Inflammatory macrophage treated with lipopolysaccharide for 1 hour (primary cell): ENCODE measurements at places on chromosomes 1 and 21.

- no peak for DNase-seq
These were observed 28.9 kb downstream of the OLFM3 start for GRCh38 chr1:101967871-101968270.

DNA sequence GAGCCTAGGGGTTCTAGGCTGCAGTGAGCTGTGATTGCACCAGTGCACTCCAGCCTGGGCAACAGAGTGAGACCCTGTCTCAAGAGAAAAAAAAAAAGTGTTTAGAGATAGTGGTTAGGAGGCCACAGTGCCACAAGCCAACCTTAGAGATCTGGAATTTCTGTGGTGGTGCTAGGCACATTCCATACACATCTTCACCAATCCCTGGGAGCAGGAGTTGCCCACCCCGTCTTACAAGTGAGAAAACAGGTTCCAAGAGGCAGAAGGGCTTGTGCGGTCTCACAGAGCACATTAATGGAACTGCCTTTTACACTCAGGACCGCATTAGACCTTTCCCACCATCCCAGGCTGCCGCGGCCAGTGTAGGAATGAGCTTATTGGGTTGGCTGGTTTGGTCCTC lies 93.2 kb downstream of the EPHB2 start:
- no peak for DNase-seq

DNA sequence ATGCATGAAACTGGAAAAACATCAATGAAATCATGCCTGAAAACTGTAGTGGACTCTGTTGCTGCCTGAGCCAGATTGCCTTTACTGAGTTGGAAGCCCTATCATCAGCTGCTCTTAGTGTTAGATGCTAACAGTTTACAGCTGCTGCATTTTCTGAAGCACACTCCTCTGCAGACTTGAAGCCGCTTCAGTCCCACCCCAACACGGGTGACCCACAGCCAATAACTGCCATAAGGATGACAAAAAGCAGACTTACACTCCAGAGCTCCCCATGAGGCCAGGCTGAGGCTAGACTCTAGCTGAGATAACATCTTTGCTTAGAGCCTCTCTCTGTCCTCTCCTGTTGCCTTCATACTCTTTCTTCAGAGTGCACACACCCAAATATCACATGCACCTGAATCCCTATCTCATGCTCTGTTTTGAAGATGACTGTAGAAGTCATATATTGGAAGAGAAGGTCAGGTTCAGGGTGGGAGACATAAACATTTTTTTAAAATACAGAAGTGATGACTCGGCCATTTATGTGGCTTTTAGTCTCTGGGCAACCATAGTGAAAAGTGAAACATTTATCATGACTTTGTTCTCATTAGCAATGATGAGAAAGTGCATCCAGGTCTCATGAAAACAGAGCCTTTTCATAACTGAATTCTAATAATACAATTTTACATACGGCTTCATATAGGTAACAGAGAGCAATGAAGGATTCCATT lies 161.0 kb downstream of the KCNK2 start:
- DNase-seq = no peak

GRCh38 chr1:85576642-85577418 lies 3.7 kb upstream of the CCN1 start:
- DNase-seq = peak; percentile 16

DNA sequence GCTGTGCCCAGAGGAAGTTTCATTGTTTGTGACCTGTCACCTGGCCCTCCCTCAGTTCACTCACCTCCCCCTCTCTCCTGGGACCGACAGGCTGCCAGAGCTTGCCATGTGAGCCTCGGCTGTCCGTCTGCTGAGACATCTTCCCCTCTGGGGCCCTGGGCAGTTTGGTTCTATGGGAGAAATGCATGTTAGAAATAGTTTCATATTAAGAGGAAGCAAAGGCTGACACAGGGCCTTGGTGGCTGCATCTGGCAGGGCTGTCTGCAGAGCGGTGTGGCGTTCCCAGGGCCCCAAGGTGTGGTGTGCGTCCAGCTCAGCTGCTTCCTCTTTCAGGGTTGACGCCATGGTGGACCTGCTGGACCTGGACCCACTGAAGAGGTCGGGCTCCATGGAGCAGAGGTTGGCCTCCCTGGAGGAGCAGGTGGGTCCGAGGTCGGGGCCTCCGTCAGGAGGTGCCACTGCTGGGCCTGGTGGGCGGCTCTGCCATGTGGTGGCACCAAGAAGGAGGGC lies 31.9 kb upstream of the LRRC3 start:
- no peak for DNase-seq

DNA sequence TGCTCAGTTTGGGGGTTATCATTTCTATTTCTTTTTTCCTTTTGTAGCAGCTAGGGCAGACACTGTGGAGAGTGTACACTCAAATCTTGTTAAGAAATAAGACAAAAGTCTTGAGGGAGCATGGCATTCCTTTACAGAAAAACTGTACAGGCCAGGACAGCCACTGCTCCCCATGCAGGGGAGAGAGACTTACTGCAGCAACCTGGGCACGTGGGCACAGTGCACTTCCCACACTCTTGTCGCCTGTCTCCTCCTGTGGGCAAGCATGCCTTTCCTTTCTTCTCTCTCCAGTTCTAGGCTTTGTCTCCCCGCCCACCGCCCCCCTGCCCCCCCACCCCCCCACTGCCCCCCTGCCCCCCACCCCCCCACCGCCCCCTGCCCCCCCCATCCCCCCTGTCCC lies 51.9 kb downstream of the PHC2 start:
- DNase-seq = no peak

DNA sequence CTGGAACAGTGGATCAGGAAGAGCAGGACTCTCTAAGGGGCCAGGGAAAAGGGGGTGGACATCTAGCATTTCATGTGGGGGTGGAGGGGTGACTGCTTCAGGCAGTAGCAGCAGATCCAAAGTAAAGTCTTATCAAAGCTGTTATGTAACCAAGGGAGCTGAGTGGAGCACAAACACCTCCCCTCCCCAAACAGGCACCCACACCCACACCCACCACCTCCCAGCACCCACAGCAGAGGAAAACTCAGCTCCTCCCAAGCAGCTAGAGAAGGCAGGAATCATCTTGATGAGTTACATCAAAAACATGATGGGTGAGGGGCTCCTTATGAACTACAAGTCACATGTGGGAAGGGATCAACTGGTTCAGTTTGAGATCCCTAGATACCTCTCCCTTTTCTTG lies 6.0 kb downstream of the DLGAP3 start:
- DNase-seq = no peak

- peak; percentile 81 for DNase-seq
These were observed 5.5 kb upstream of the PRKCZ start for GRCh38 chr1:2044510-2045319.

DNA sequence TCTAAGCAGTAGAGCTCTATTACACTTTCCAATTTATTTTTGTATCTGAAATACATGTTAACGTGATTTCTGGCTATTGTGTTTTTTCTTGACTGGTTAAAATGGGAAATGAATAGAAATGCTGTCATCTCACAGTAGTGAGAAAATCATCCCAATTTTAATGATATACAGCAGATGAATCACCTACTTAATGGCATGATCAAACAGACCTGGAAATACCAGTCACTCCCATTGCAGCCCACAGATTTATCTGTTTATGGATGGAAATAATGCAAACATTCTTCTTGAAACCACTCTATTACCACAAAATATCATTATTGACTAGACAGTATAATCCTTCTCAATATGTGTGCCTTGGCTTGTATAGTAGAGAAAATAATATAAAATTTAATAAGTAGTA lies 497.8 kb upstream of the ADAMTS5 start:
- DNase-seq = no peak

GRCh38 chr21:46598581-46599572 lies 6.0 kb downstream of the S100B start:
- DNase-seq = no peak

DNA sequence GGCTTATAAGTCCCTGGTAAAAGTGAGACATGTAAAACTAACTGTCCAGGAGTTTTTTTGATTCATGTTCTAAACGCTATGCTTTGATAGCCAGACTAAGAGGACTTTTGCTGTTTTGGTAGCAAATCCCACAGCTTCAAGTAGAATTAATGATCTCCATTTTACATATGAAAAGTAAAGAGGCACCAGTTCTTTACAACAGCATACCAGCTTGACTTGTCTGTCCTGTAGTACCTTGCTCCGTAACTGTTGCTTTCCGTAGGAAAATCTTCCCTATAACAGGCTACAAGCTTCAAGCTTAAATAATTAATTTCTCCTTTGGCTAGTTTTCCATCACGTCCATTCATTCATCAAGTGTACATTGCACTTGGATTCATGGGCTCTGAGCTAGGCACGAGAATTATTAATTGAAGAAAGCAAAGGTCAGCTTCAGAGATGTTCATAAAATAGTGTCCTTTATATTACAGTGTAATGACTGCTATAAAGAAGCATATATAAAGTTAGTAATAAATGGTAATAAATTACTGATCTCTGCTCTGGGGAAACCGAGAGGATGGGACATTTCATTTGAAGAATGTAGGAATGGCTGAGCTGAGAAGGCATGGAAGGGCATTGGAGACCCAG lies 29.2 kb downstream of the B3GALT5 start:
- DNase-seq = no peak

- DNase-seq = no peak
These were observed 304.2 kb upstream of the PROX1 start for GRCh38 chr1:213683529-213683928.

DNA sequence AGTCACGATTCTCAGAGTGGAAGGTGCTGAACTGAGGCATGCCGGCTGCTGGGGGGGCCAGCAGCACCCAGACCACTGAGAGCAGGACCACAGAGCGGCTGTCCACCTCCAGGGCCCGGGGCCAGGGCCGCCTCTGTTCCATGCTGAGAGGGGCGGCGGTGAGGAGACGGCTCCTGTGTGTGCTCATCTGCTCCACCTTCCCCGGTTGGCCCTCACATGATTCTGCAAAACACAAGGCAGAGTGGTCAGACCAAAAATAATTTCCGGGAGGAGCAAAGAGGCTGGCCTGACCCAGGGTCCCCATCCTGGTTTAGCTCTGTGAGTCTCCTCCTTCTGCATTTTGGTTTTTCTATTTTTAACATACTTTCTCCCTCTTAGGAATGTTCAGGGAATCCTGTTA lies 26.4 kb downstream of the PLXNA2 start:
- DNase-seq = no peak

- DNase-seq = no peak
These were observed 31.7 kb downstream of the OR13G1 start for GRCh38 chr1:247647864-247648263.

DNA sequence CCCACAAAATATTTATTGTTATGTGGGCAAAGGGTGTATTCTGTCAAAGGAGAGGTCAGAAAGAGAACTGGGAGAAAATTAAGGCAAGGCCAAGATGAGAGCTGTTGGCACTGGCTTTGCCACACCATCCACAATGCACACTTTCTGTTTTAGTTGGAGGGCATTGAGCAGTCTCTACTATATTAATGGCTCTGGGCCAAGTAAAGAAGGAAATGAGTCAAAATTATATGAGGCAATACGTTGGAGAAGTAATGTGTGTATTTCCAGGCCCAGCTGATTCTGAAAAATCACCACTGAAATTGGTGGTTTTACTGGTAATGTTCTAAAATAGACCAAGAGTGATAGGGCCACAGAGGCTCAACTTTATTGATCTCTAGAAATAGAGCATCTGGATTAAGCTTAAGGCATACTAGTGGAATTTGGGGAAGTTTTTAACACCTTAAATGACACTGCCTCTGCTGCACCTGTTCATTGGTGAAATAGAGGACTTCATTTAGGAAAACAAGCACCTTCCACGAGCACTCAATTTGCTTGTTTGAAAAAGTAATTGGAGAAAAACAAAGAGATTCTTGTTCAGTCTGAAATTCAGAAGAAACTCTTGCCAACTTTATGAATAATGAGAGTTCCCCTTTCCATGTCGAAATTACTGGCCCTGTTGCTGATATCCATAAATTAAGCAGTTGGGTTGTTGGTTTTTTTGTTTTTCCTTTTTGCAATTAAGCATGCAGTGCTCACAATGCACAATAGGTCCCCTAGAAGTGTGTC lies 424.9 kb downstream of the ADGRL2 start:
- peak; percentile 91 for DNase-seq

DNA sequence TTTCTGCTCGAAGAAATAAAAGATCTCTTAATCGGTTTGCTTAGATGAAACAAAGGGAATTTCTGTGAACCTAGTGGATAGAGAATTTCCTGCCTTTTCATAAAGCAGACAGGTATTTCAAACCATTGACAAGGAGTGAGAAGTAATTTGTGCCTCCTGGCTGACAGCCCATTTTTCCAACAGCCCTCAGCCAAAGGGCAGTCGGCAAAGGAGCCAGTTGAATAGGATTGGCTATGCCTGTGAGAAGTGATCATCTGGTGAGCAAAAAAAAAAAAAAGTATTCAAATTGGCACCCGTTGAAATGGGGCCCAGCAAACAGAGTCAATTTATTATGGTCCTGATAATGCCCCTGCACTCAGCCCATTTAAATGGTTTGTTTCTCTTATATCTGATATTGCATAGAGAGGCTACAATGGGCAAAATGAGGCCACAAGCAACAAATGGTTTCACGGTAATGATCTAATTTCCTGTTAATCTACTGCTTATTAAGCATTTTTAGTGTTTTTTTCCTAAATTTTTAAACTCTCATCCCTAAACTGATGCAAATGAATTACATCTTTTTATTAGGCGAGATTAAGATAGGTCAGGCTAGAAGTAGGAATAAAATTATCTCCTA lies 477.5 kb downstream of the NUF2 start:
- no peak for DNase-seq

DNA sequence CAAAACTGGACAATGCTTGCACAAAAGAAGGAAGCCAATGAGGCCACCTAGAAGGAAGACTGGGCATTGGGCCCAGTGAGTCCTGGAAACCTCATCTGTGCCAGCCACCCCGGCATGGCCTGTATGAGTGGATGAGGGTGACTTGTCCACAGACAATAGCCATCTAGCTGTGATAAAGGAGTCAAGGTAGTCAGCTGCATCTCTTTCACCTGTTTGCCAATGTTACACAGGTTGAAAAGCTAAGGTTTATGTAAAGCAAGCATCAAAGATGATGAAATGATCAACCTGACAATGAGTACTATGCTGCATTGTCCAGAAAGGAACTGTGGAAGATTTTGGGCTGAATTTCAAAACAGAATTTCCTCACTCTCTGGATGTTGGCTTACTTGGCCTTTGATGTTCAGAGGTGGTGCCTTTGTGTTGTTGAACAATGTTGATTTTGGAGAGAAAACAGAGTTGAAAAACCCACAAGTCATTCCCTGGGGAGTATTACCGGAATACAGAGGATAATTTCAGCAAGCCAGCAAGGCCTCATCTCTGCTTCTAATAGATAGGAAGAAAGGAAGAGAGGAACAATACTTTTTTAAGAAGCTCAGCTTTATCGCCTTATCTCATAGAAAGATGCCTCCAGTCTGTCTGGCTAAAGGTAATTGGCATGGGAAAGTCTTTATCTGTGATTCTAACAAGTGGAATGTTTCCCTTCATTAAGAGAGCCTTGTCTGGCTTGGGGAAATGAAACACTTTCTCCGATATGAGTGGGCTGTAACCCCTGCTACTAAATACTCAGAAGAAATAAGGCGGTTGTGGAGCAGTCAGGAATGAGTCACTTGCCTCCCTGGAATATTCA lies 11.4 kb upstream of the SELE start:
- DNase-seq = no peak

GRCh38 chr1:79808816-79809475 lies 802.4 kb upstream of the ADGRL4 start:
- DNase-seq = no peak
